ENCODE measurements at places on chromosomes 1 and 21.

DNA sequence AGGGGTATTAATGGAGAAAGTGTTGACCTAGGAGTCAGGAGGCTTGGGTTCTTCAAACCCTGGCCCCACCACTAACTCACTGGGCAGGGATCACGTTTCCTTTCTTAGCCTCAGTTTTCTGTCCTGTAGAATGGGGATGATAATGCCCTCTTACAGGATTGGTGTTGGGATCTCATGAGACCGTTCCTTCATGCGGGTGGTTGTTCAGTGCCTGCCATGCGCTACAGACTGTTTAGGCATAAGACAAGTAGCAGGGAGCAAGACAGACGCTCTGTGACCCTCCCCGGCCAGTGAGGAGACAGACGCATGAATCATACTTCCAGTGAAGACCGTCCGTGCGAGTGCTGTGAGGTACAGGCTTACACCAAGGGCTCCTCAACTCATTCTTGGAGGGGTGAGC, 81.7 kb downstream of the MAN1C1 start:
- DNase-seq, result no peak

GRCh38 chr1:152997901-152998300, 3.6 kb upstream of the SPRR3 start:
- no peak for DNase-seq

GRCh38 chr1:3019516-3020051, 1.7 kb upstream of the ACTRT2 start:
- no peak for DNase-seq

DNA sequence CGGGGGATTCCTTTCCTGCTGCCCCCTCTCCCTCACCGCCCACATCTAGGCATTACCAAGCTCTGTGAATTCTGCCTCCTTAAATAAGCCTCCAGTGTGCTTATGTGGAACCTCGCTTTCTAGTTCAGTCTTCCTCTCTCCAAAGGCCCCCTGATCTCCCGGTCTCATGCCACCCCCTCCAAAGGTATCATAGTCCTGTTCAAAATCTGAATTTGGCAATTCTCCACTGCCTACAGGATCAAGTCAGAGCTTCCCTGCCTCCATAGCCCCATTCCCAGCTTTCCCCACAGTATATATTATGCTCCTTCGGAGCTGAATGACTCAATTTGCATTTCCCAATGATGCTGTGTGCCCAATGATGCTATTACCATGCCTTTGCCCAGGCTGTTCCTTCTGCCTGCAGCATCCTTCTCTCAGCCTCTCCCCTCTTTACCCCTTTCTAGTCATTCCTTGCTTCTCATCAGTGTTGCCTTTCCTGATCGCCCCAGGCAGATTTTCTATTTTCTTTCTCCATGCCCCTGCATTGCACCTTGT, 1.7 kb downstream of the AZIN2 start:
- no peak for DNase-seq

Measured in HFFc6 (cell line).